ENCODE measurements at places on chromosomes 4 and X. TPM values are rescaled to one million over a fixed set of nuclear protein-coding genes. Genes with fewer than 3 reads are reported as not detected.
A peak's percentile ranks its signal among the peaks of the same experiment; 100 is the strongest.

Gene DGAT2L6
- not detected for total RNA-seq

DNA sequence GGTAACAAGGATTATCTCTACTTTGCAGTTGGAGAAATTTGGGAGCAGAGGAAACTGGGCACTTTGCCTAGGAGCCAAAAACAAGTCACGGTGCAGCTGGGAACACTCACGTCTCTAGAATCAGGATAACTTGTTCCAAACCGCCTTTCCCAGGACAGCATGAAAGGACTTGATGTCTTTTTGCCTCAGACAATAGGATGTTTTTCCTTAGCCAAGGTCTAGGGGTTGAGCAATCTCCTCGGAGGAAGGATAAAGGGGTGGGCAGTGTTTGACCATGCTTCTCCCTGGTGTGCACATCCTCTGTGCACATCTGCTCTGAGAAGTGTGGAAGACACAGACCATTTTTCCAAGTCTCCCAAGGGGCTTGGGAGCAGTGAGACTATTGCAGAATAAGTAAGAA, 1.7 kb upstream of the SPARCL1 start:
- no peak overlapping the region for H3K27ac ChIP-seq
- H3K4me3 ChIP-seq: no peak overlapping the region
- peaks cover 6% of the 10 kb centered on the region for H3K4me1 ChIP-seq
- DNase-seq: peak; percentile 87

DNA sequence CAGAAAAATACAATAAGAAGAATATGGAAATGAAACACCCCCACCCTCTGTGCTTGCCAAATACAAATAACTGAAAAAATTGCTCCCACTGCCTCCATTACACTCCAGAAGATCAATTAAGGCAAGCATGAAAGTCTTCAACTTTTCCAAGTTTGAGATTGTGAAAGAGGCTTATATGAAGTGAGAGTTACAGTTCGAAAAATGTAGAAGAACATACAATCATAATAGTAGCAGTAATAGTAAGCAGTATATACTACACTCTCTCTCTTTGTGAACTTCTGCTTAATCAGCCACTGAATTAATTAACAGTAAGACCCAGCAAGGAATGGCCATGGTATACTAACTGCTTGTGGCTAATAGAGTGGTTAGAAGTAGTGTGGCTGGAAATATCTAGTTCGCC, 923.2 kb downstream of the RPA4 start:
- DNase-seq: no peak
- no peak overlapping the region for H3K27ac ChIP-seq
- no peaks in the 10 kb centered on the region for H3K4me1 ChIP-seq
- peaks cover 42% of the 10 kb centered on the region for H3K27me3 ChIP-seq

DNA sequence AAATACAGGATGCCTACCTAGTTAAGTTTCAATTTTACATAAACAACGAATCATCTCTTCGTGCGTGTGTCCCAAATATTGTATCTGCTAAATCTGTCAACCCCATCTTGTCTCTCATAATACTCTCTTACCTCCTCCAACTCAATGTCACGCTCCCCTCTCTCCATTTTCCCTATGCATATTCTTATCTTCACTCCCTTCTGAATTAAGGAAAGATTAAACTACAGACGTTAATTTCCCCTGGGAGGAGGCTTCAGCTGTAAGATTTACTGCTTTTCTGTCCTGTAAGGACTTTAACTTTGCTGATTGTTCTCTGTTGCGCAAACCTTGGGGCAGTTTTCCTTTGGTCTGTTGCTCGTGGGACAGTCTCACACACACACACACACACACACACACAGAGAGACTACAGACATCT, 455 bp upstream of the ABCB7 start:
- H3K4me3 ChIP-seq: peak overlapping the region; percentile 93
- peaks cover 30% of the 10 kb centered on the region for H3K27me3 ChIP-seq
- peaks cover 5% of the 10 kb centered on the region for H3K36me3 ChIP-seq
- no peaks in the 10 kb centered on the region for H3K4me1 ChIP-seq

DNA sequence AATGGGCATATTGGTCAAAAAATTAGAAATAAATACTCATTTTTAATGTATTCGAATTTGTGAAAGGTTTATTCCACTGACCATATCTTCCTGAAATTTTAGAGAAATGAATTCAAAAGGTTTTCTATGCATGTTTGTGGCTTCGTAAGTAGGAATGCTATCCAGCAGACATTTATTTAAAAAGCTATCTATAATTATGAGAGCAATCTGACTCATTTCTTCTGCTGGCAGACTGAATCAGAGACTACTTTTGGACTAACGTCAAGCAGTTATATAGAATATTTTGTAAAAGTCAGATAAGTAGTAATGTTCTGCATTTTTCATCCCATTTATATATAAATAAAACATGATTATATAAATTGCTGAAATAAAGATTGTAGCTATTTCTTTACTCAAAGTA, 125.0 kb downstream of the SPCS3 start:
- peak overlapping the region; percentile 21 for H3K4me3 ChIP-seq
- no peaks in the 10 kb centered on the region for H3K36me3 ChIP-seq
- H3K27ac ChIP-seq: peak overlapping the region; percentile 96
- peak; percentile 41 for DNase-seq
- H3K4me1 ChIP-seq: peaks cover 31% of the 10 kb centered on the region

GRCh38 chr4:1339489-1339888, 7.5 kb upstream of the UVSSA start:
- H3K4me3 ChIP-seq: no peak overlapping the region
- H3K27me3 ChIP-seq: no peaks in the 10 kb centered on the region
- peaks cover 66% of the 10 kb centered on the region for H3K36me3 ChIP-seq
- no peak for DNase-seq
- peaks cover 7% of the 10 kb centered on the region for H3K4me1 ChIP-seq

Gene CLDN34
- not detected for total RNA-seq

GRCh38 chrX:151397741-151398070, 700 bp downstream of the VMA21 start:
- H3K27ac ChIP-seq: peak overlapping the region; percentile 95
- no peaks in the 10 kb centered on the region for H3K36me3 ChIP-seq
- DNase-seq: no peak
- no peaks in the 10 kb centered on the region for H3K27me3 ChIP-seq

Gene VCX3A
- not detected for total RNA-seq

DNA sequence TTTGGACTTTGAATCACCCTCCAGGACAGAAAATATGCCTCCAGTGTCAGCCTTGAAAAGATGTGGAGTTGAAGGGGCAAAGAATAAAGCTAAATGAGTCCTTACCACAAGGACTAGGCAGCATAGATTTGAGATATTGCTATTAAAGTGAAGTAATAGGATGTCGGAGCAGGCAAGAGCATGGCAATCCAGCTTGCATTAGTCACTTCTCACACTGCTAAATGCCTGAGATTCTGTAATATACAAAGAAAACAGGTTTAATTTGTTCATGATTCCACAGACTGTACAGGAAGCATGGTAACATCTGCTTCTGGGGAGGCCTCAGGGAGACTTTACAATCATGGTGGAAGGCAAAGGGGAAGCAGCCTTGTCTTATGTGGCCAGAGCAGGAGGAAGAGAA, 109.8 kb upstream of the PCDH7 start:
- no peak overlapping the region for H3K4me3 ChIP-seq
- H3K36me3 ChIP-seq: no peaks in the 10 kb centered on the region
- DNase-seq: no peak
- no peaks in the 10 kb centered on the region for H3K27me3 ChIP-seq
- H3K27ac ChIP-seq: no peak overlapping the region

GRCh38 chrX:55524487-55524886, 34.8 kb upstream of the USP51 start:
- H3K27me3 ChIP-seq: peaks cover 26% of the 10 kb centered on the region
- no peak overlapping the region for H3K4me3 ChIP-seq
- no peaks in the 10 kb centered on the region for H3K4me1 ChIP-seq
- H3K27ac ChIP-seq: no peak overlapping the region

DNA sequence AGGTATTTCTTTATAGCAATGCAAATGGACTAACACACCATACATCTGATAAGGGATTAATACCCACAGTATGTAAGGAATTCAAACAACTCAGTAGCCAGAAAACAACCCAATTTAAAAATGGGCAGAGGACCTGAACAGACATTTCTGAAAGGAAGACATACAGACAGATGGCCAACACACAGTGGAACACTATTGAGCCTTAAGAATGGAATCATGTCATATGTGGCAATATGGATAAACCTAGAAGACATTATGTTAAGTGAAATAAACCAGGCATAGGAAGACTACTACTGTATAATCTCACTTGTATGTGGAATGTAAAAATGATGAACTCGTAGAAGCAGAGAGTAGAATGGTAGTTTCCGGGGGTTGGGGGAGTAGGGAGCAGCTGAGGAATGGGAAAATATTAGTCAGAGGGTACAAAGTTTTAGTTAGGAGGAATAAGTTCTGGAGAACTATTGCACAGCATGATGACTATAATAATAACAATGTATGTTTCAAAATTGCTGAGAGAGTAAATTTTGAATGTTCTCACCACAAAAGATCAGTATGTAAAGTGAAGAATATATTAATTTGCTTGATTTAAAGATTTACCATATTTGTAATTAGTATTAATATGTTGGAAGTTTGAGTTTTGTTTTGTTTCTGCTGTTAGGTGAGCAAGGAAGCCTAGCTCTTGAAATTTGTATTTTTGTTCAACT, 25.2 kb downstream of the WDR44 start:
- H3K4me3 ChIP-seq: no peak overlapping the region
- H3K4me1 ChIP-seq: no peaks in the 10 kb centered on the region
- no peaks in the 10 kb centered on the region for H3K36me3 ChIP-seq
- no peak for DNase-seq
- no peaks in the 10 kb centered on the region for H3K27me3 ChIP-seq

DNA sequence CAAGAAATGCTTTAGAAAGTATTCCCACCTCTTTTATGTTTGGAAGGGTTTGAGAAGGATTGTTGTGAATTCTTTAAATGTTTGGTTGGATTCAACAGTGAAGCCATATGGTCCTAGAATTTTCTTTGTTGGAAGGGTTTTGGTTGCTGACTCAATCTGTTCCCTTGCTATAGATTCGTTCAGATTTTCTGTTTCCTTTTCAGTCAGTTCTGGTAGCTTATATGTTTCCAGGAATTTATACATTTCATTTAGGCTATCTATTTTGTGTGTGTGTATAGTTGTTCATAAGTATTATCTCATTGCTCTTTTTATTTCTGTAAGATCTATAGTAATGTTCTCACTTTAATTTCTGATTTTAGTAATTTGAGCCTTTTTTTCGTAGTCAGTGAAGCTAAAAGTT, 114.4 kb downstream of the MSN start:
- no peak for DNase-seq
- peaks cover 3% of the 10 kb centered on the region for H3K36me3 ChIP-seq
- H3K4me3 ChIP-seq: no peak overlapping the region
- H3K4me1 ChIP-seq: no peaks in the 10 kb centered on the region

GRCh38 chrX:69131886-69132285, 33.4 kb downstream of the PJA1 start:
- H3K4me3 ChIP-seq: no peak overlapping the region
- no peak for DNase-seq
- H3K27ac ChIP-seq: no peak overlapping the region
- H3K36me3 ChIP-seq: no peaks in the 10 kb centered on the region

Gene TCP11X2
- total RNA-seq: not detected

GRCh38 chr4:17112292-17112659, 213.8 kb upstream of the LDB2 start:
- no peaks in the 10 kb centered on the region for H3K4me1 ChIP-seq
- no peak overlapping the region for H3K4me3 ChIP-seq
- peak; percentile 63 for DNase-seq
- H3K27me3 ChIP-seq: no peaks in the 10 kb centered on the region
- H3K36me3 ChIP-seq: no peaks in the 10 kb centered on the region
- H3K27ac ChIP-seq: no peak overlapping the region

Gene HOPX
- total RNA-seq: not detected

- DNase-seq: no peak
- no peak overlapping the region for H3K4me3 ChIP-seq
- H3K27ac ChIP-seq: no peak overlapping the region
- H3K36me3 ChIP-seq: no peaks in the 10 kb centered on the region
Observed at GRCh38 chr4:81914623-81915022, 442.9 kb upstream of the RASGEF1B start.

DNA sequence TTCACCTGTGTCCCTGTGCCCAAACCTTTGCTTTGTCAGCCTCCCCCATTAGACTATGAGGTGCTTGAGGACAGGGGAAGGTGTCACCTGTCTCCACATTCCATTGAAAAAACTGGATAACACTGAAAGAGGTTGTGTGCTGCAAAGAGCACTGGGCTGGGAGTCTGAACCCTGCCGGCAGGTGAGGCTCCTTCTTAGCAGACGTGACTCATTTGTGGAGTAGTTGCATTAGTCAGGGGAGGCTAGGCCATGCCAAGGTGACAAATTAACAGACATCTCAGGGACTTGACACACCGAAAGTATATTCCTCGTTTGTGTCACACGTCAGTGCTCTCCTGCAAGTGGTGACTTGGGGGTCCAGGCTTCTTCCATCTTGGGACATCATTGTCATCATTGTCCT, 95.9 kb upstream of the STX18 start:
- no peak overlapping the region for H3K27ac ChIP-seq
- peaks cover 14% of the 10 kb centered on the region for H3K4me1 ChIP-seq
- no peaks in the 10 kb centered on the region for H3K36me3 ChIP-seq
- H3K4me3 ChIP-seq: no peak overlapping the region

DNA sequence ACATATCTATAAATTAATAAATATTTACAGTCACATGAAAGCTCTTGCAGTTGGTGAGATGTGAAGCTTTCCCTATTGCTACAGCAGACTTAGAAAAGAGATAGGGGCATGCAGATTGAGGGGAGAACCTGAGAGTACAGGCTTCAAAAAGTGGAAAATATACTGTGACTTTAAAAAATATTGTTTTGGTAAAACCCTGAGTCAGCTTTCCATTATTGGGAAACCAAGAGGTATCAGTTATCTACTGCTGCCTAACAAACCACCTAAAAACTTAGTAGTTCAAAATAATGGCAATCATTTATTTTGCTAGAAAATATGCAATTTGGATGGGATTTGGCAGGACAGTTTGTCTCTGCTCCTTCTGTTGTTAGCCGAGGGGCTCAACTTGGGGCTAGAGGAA, 38.3 kb downstream of the LANCL3 start:
- no peak overlapping the region for H3K4me3 ChIP-seq
- peaks cover 75% of the 10 kb centered on the region for H3K27me3 ChIP-seq
- no peaks in the 10 kb centered on the region for H3K36me3 ChIP-seq
- no peak for DNase-seq

Gene TNMD
- not detected for total RNA-seq

GRCh38 chrX:28901637-28902036, 314.4 kb downstream of the IL1RAPL1 start:
- no peak overlapping the region for H3K4me3 ChIP-seq
- peaks cover 11% of the 10 kb centered on the region for H3K27me3 ChIP-seq
- no peaks in the 10 kb centered on the region for H3K36me3 ChIP-seq
- H3K27ac ChIP-seq: no peak overlapping the region

Gene CFAP99
- total RNA-seq: 0.16 TPM

DNA sequence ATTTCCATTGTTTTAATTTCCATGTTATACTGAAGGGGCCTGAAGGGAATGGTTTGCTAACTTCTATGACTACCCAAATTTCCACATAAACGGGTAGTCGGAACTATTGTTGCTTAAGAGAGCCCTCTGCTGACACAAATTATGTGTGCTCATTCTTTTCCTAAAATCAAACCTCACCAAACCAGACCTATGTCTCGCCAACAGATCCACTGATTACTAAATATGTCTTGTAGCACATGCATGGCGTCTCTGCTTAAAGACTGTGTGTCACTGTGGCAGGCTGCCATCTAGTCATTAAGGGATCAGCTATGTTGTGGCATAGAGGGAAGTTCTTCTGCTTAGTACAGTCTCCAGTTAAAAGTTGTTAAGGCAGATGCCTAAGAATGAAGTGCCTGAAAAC, 25.1 kb downstream of the PIR start:
- H3K4me1 ChIP-seq: peaks cover 13% of the 10 kb centered on the region
- DNase-seq: peak; percentile 67
- H3K27me3 ChIP-seq: peaks cover 11% of the 10 kb centered on the region

Gene ZDHHC15
- not detected for total RNA-seq

GRCh38 chrX:132294776-132295495, 75.7 kb upstream of the RAP2C start:
- peaks cover 30% of the 10 kb centered on the region for H3K27me3 ChIP-seq
- H3K4me3 ChIP-seq: no peak overlapping the region
- no peaks in the 10 kb centered on the region for H3K36me3 ChIP-seq
- no peak overlapping the region for H3K27ac ChIP-seq

Measured in MCF 10A (cell line).